ENCODE measurements at places on chromosomes 7 and 10.

- no peak for DNase-seq
Measured at GRCh38 chr10:121559326-121560026, 38.8 kb downstream of the FGFR2 start.

- DNase-seq, result no peak
Measured at GRCh38 chr7:35386816-35387706, 133.2 kb upstream of the TBX20 start.

DNA sequence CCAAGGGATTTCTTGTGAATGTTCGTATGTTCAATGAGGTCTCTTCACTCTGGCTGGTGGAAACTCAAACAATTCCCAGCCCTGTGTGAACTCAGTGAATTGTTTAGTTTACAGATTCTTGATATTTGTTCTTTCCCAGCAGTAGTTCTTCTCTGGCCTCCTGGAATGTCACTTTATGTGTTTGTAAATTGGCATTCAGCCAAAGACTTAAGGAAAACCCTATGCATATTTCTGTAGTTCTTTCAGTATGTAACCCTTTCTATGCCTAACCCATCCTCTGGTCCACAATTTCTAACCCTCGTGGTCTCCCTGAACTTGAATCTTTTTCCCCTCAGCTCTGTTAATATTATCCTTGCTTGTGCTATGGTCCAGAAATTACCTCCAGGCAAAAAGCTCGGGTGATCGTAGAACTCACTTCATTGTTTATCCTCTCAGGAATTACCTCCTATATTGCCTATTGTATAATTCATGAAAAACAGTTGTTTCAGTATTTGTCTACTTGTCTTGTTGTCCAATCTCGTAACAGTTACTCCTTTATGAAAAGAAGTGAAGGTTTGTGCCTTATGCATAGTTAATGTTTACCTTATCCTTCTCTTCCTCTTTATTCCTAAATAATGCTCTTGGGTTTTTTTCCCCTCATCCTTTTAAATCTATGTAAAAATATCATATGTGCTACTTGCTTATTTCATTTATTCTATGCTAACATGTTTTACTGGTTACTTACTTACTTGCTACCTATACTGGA, 23.7 kb upstream of the AGR3 start:
- DNase-seq, result no peak

DNA sequence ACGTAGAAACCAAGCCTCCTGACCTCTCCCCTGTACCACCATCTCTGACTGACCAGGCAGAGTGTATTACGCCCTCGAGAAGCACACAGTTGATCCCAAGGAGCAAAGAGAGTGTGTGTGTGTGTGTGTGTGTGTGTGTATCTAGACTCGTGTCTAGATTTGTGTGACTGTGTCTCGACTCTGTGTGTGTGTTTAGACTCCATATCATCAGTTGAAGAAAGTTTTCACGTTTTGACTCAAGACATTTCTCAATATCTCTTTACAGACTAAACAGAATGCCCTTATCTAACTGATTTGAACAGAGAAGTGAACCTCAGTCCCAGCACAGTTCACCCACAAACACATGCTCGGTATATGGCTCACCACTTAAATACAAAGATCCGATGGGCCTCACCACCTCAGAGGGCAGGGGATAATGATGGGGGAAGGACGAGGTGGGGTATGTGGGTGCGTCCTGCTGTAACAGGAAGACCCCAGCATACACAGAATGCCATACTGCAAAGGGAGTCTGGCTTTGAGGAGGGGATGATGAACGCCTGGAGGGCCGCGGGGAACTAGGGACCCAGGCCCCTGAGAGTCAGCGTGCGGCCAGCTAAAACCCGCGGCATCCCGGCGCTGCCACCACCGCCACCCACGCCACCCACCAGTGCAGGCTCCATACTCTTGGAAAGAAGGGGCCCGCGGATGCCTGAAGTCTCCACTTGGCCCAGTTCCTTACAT, 780 bp downstream of the ALDH18A1 start:
- DNase-seq, result peak; percentile 37

GRCh38 chr10:123640016-123640535, 26.1 kb upstream of the GPR26 start:
- no peak for DNase-seq

DNA sequence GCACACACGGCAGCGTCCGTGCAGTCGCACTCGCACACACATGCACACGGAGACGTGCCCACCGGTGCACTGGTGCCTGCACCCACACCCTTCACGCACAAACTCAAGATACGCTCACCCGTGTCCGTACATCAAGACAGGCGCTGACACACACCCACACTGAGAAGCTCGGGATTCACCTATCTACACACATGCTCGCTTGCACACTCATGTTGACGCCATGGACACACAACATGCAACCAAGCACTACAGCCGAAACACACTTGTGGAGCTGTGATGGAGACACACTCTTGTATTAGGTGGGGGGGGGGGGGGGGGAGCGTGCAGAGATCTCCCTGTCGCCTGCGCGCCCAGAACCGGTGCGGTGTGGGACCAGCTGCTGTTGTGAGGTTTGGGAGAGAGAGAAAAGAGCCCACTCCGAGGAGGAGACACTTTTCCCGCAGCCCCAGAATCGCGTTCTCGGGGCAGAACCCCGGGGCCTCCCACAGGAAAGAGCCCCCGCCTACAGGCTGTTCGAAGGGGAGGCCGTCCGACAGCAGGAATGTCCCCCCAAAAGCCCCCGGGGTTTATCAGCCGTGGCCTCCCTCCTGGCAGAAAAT, 605 bp upstream of the NFKB2 start:
- DNase-seq, result no peak

- no peak for DNase-seq
Measured at GRCh38 chr7:22791204-22792158, 31.2 kb downstream of the TOMM7 start.

- DNase-seq, result no peak
Measured at GRCh38 chr7:129644634-129645230, 33.2 kb downstream of the NRF1 start.

DNA sequence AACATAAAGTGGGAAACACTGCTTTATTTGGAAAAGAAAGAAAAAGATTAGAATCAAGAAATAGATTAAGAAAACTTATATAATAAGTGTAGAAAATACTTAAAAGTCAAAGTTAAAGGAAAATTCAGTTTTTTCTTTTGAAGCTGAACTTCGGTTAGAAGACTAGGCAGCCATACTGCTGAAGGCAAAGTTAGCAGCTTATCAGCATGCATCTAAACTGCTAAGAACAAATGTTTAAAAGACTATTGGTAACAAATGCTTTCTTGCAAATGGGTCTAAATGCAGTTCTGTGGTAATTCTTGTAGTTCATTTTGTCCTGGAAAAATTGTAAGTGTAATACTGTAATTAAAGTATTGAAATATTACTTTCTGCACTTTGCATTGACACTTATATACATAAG, 18.0 kb downstream of the MIOS start:
- DNase-seq, result no peak

DNA sequence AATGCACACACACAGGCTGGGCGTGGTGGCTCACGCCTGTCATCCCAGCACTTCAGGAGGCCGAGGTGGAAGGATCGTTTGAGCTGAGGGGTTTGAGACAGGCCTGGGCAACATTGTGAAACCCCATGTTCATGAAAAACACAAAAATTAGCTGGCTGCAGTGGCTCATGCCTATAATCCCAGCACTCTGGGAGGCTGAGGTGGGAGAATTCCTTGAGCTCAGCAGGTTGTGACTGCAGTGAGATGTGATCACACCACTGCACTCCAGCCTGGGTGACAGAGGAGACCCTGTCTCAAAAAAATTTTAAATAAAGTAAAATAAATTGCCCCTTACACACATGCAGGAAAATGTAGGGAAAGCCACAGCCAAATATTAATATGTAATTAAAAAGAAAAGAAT, 44.1 kb downstream of the RNF32 start:
- DNase-seq, result no peak

- DNase-seq, result no peak
Measured at GRCh38 chr7:46879783-46880182, 702.1 kb downstream of the TNS3 start.

DNA sequence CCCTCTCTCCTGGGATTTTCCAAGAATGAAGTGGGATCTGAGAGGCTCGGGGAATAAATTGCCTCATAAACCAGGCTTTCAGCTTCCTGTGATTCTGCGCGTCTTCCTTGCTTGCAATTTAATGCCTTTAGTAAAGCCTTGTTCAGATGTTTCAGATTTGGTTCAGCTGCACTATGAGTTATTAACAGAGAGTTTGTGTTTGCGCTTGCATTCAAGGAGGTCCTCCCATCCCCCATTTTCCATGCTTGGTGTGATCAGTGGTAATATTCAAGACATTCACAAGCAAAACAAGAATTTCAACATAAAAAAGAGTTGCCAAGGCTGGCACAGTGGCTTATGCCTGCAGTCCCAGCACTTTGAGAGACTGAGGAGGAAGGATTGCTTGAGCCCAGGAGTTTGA, 1068.9 kb downstream of the TYW1 start:
- no peak for DNase-seq

- no peak for DNase-seq
Measured at GRCh38 chr10:74335501-74335900, 184.5 kb downstream of the ADK start.

DNA sequence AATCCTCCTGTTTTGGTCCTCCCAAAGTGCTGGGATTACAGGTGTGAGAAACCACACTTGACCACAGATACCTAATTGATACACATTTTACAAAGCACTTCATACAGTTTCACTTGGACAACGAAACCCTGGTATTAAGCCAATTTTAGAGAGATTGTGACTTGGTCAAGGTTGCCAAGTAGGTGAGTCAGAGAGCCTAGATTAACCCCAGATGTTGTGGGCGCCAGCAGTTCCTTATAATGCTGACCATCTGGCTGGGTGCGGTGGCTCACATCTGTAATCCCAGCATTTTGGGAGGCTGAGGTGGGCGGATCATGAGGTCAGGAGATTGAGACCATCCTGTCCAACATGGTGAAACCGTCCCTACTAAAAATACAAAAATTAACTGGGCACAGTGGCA, 4.9 kb upstream of the PHKG1 start:
- no peak for DNase-seq

- DNase-seq, result peak; percentile 61
Measured at GRCh38 chr7:76302347-76303201, at the start of gene HSPB1. HSPB1 (plus strand) TSS chr7:76302673; CDS start chr7:76302713, 40 bp downstream.

GRCh38 chr10:71761105-71761511, 12.2 kb downstream of the VSIR start:
- DNase-seq, result no peak

DNA sequence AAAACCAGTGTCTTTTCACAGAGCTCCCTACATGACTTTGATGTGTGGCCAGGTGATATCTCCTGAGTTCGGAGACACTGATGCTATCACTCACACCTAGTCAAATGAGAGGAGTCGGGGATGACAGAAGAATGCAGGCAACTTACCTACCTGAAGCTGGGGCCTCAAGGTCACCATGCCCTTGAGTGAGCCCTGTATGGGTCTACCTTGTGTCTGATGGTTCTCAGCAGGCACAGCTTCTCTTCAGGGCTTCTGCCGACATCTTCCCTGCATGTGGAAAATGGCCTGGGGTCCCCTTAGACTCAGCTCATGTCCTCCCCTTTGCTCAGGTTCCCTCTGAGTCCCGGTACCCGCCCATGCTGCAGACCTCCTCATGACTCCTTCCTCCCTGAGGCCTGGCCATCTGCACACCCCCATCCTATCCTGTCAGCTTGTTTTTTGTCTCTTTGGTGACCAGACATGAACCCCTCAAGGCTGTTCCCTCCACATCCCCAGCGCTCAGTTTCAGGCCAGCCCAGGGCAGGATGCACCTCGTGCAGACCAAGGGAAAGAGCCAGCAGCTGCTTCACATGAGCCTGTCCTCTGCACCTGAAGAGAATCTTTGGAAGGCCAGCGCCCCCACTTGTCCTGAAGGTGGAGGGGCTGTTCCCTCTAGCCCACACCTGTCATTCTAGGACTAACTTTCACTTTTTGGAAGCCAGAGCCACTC, 74.6 kb upstream of the GDF10 start:
- DNase-seq, result no peak

GRCh38 chr10:71404503-71405295, 8.0 kb downstream of the CDH23 start:
- no peak for DNase-seq

DNA sequence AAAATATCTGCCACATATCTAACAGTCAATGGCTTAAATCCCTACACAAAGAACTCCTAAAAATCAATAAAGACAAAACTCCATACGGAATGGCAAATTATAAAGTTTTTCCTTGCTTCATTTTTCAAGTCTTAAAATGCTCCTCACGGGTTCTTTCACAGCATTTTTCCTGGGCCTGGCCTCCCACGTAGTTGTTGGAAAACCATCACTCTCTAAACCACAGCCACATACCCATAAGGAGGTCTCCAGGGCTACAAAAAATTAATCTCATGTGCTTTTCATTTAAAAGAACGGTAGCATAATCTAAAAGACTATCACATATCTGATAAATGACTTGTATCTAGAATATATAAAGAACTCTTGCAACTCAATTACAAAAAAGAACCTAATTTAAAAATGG, 2.9 kb downstream of the COA1 start:
- DNase-seq, result no peak

DNA sequence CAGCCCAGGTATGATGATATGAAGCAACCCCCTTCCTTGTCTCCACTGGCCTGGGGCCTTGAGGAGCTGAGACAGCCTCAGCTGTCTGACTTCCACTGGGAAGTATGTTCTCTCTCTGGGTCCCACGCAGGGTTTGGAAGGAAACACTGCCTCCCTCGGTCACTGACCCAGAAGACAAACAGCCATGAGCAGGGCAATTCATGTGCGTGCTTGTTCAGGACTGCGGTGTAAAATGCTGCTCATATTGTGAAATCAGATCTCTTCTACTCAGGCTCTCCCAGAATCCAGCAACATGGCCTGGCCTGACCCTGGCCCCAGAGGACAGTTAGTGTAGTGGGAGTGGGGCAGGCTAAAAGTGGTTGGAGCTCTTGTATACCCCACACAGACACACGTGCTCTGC, 2.8 kb downstream of the CLCN1 start:
- no peak for DNase-seq

GRCh38 chr7:92768501-92769393, 67.6 kb downstream of the CDK6 start:
- no peak for DNase-seq

DNA sequence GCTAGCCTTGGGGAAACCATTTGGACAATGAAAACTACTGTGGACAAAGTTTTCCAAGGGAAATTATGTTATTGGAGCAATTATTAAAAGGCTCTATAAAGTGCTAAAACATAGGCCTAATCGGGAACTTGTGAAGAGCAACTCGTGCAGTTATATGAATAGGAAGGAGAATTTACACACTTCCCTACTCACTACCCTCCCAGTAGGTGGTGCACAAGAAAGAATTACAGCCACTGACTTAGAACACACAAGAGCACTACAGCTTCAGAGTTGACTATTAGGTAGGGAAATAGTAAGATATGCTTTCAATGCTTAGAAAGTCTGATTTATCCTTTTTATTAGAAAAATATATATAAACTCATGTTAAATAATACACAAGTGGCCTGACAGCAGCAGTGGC, 47.2 kb downstream of the GSAP start:
- no peak for DNase-seq
